Muscle of leg (tissue), 16 donors: ENCODE measurements at places on chromosomes 4 and X. TPM values are rescaled to one million over a fixed set of nuclear protein-coding genes. Genes with fewer than 3 reads are reported as not detected.
A peak's percentile ranks its signal among the peaks of the same experiment; 100 is the strongest.

The PRICKLE3 gene
- total RNA-seq, result 1.9 TPM

DNA sequence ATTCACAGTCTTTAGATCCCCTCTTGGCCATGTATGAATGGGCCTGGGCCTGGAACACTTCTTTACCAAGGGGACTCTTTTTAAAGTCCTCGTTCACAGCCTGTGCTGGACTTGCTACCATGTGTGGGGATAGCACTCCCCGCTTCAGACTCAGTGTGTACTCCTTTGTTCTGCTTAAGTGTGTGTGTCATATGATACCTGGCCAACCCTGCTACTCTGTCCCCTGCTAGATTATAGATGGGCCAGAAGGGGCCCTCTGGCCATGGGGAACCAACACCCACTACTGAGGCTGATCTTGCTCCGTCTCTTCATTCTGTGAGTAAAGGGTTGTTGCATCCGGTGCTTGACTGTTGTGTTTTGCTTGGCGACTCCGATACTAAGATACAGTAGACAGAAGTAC, 8.0 kb downstream of the CCDC110 start:
- no peak for DNase-seq

- no peak for DNase-seq
Measured at GRCh38 chr4:165319509-165319908, 8.0 kb upstream of the MSMO1 start.

The NLGN4X gene
- total RNA-seq, result 3.1 TPM

The GAGE12F gene
- total RNA-seq, result not detected

GRCh38 chr4:89837385-89837992, 528 bp upstream of the SNCA start:
- DNase-seq, result peak; percentile 33

DNA sequence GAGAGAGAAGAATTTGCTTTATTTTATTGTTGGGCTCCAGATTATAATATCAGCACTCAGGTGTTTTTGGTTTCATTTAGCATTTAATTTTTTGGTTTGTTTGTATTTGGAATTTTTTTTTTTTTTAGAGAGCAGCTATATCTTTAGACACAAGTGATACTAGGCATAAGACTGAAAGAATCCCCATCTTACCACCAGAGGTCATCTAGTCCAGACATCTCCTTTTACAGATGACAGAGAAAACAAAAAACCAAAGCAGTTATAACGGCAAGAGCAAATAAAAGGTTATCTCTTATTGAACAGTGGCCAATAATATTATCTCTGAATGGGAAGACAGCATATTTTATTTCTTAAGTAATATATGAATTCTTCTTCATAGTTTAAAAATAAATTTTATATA, 22.8 kb downstream of the USP38 start:
- DNase-seq, result peak; percentile 75

DNA sequence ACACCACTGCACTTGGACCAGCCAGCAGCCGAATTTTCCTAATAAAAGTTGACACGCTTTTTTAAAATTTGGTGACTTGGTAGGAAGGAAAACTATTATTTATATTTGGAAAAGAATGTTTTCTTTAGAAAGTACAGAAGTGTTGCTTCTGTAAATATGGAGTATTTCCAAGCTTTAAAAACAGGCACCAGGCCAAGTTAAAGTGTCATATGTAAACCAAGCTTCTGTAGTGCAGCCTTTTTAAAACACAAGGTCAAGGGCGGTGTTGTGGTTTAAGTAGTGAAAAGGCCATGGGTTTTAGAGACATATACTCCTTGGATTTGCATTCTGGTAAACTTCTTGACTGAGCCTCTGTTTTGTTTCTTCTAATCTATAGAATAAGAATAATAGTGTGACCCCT, 62.7 kb downstream of the TRIM2 start:
- peak; percentile 44 for DNase-seq

DNA sequence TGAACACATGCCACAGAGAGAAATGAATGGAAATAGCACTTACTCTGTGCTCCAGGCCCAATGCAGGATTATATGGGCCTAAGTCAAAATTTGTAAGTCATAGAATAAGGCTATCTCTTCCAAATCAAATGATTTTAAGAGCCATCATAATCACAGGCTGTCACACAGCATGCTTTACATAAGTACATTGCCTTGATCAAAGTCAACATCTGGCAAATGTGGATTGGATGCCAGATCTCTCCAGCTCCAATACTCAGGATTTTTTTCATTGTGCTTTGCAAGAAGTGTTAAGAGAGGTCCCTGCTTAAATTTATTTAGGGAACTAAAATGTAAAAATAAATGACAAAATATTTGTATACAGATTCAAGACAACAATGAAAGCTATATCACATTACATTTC, 299.9 kb downstream of the PRDM5 start:
- DNase-seq, result peak; percentile 17

DNA sequence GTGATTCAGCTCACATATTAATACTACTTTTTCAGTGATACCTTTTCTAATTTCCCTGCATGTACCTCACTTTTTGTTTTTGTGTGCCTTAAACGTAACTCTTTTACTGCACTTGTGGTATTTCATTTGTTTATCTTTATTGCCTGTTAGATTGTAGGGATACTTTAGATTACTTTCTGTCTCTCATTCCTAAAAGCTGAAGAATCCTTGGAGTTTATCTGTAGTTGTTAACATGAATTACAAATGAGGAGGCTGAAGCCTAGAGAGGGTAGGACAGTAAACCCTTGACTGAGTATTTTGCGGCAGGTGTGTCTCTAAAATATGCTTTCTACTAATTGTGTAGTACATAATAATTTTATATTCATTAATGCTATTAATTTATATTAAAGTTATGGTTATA, 34.9 kb downstream of the BMP2K start:
- no peak for DNase-seq

The CEP135 gene
- total RNA-seq, result 5.5 TPM

- DNase-seq, result no peak
Measured at GRCh38 chr4:147968641-147969040, 236.8 kb downstream of the ARHGAP10 start.

DNA sequence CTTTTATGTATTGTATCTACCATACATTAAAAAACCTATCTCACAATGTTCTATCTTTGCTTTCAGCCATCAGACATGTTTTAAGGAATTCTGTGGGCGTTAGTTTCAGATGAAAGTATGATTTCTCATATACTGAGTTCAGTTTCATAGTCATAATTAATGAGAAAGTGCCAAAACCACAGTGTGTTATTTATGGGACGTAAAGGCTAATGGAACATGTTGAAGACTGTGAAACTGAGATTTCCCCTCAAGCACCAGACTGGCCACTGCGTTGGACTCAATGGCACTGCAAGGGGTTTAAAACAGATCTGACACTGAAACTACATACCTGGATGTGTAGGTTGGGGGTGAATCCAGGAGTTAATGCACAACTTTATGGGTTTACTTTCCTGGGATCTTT, 32.0 kb downstream of the F8 start:
- no peak for DNase-seq

DNA sequence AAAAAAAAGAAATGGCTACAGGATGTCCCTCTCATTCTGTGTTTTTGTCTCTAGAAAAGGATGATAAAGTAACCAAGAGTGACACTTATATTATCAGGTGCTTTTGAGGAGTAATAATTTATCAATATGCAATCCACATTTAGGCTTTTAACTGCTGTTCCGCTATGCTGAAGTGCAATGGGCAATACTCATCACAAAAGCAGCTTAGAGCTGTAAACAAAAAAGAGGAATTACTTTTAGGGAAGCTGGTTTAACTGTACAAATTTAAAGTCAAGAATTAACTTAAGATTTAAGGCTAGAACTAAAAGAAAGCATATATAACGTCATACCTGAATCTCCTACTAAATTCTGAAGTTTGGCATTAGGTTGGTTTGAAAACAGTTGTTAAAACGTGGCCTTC, 93.5 kb upstream of the DDX3X start:
- DNase-seq, result peak; percentile 25

The TKTL2 gene
- not detected for total RNA-seq

The PARM1 gene
- 65.7 TPM for total RNA-seq

DNA sequence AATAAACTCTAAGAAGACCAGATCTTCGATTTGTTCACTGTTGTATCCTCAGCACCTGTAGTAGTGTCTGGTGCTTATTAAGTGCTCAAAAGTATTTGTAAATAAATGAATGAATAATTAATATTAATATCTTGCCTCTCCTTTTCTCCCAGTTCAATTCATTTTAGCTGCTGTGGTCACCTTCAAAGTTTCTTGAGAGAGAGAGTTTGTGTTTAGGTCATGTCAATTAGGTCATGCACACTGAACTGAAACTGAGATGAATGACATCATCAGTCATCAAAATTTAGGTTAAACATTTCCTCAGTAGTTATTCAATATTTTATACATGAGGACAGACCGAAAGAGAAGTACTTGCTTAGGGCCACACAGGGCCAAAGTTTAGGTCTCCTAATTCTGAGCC, 73.5 kb downstream of the ANXA3 start:
- DNase-seq, result no peak

DNA sequence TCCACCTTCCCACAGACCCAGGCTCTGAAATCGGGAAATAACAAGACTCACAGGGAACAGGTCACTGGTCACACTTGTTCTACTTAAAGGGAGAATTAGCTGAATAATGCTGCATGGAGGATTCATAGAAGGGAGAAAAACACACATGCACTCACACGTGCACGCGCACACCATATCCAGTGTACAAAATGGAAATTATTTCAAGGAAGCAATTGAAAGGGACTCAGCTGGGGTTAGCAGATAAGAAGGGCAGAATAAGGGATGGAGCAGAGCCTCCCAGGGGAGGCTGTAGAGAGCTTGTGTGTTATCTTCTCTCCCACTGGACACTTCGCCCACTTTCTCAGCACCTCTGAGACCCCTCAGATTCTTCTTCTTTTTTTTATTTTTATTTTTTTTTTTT, 10.3 kb downstream of the GABRQ start:
- DNase-seq, result no peak

The HTATSF1 gene
- total RNA-seq, result 74.6 TPM

DNA sequence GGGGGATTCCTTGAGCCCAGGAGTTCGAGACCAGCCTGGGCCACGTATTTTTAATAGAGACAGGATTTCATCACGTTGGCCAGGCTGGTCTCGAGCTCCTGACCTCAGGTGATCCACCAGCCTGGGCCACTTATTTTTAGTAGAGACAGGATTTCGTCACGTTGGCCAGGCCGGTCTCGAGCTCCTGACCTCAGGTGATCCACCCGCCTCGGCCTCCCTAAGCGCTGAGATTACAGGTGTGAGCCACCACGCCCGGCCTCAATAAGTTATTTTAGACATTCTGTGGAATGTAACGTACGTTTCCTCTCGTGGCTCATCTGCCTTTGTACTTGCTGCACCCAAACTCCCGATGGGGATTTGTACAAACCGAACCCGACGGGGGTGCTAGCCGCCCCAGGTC, 8.8 kb downstream of the ASMT start:
- DNase-seq, result no peak

The ZNF185 gene
- 18.3 TPM for total RNA-seq

The ERCC6L gene
- total RNA-seq, result 1.5 TPM

The GRIA3 gene
- total RNA-seq, result 2.2 TPM

The SHROOM4 gene
- total RNA-seq, result 6.8 TPM

The CSN2 gene
- not detected for total RNA-seq

DNA sequence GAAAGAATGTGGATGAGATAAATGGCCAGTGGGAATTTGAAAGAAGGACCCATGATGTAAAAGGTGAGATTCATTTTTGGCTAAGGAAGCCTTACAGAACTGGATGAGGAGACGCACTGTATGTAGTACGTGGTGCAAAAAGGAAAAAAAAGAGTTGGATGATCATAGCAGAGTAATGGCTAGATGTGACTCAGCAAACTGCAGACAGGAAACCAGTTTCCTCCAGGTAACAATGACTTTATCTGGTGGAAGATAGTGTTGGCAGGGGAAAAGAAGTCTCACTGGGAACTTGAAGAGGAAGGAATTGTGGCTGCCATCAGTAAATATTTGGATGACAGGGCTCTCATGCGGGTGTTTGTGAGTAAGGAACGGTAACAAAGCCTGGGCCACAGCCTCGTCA, 243.2 kb downstream of the CPE start:
- no peak for DNase-seq

- DNase-seq, result no peak
Measured at GRCh38 chr4:77631276-77631675, 25.7 kb downstream of the CXCL13 start.

The NAA11 gene
- 0.13 TPM for total RNA-seq

DNA sequence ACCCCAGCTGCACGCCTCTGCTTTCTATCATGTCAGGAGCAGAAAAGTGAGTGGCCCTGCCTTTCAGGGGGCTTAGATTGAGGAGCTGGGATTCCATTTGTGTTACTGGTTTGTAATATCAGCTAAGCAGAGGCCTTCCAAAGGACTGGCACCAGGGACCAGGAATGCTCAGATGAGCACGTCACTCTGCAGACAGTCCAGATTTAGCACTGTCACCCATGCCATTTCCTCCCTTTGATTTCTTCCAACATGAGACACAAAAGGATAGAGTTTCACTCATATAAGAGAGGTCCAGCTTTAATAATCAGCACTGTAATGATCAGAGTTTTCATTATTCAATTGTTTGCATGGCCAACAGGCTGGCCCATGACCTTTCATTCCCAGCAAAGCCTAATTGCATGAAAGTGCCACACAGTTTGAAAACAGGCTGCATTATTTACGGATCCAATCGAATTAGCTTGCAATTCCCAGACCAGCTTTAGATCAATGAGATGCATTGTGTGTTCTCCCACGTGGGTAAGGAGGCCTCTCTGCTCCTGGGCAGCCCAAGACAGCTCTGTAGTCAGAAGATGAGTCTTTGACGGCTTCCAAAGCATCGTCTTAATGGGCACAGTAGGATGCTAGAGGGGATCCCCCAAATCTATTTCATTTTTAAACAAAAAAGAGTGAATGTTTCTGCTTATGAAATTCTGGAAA, 9.8 kb upstream of the SLC2A9 start:
- DNase-seq, result no peak

GRCh38 chr4:120940547-120940946, 18.0 kb upstream of the PRDM5 start:
- DNase-seq, result no peak

GRCh38 chrX:17021851-17022604, 75.6 kb downstream of the REPS2 start:
- DNase-seq, result peak; percentile 66

DNA sequence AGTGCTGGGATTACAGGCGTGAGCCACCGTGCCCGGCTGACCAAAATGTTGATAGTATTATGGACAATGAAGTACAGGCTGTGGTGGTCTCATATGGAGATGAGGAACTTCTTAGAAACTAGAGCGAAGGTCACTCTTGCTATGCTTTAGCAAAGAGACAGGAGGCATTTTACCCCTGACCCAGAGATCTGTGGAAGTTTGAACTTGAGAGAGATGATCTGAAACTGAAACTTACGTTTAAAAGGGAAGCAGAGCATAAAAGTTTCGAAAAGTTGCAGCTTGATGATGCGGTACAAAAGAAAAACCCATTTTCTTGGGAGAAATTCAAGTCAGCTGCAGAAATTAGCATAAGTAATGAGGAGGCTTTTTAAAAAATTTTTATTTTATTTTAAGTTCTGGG, 8.5 kb upstream of the CTAG2 start:
- DNase-seq, result peak; percentile 7

- DNase-seq, result no peak
Measured at GRCh38 chrX:109619771-109620170, 5.2 kb downstream of the KCNE5 start.
